NT2/D1 (cell line): ENCODE measurements at places on chromosomes 13 and 19.

DNA sequence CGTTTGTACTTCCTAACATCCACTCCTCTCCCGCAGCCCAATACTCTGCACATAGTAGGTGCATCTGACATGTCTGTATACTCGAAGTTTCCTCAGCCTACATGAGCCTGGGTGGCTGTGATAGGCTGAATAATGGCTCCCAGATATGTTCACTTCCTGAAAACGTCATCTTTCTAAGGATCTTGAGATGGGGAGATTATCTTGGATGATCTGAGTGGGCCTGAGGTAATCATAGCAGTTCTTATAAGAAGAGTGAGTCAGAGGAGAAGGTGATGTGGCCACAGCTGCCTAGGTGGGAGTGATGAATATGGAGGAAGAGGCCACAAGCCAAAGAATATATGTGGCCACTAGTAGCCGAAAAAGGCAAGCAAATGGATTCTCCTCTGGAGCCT lies 84.2 kb downstream of the AKAP11 start:
- no peak for DNase-seq

DNA sequence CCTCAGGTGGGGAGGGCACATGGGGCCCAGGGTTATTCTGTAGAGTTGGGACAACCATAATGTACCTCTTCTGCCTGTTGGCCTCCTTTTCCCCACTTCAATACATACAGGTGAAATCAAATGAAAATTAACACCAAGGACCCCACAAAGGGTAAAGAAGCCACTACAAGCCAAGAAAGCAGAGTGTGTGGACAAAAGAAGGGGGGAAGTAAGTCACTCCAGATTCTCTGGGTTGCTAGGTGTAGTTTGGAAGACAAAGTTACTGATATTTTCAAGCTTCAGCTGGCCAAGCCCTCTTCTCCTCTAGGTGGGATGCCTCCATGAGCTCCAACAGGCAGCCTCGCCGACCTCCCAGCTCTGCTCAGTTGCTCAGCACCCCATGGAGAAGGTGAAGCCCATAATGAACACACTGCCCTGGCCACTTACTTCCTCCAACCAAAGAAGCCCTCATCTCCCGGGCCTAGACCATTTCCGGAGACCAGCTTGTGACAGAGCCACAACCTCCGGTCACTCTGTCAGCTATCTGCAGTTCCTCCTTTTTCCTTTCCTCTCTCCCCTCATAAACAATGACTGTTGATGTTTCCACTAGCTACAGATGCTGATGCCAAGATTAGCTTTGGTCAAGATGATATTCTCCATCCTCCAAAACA lies 66.8 kb upstream of the MED4 start:
- DNase-seq, result no peak

GRCh38 chr13:36163809-36164308 lies 32.7 kb upstream of the DCLK1 start:
- DNase-seq, result no peak

GRCh38 chr13:76634431-76635191 lies 251.6 kb downstream of the KCTD12 start:
- no peak for DNase-seq

DNA sequence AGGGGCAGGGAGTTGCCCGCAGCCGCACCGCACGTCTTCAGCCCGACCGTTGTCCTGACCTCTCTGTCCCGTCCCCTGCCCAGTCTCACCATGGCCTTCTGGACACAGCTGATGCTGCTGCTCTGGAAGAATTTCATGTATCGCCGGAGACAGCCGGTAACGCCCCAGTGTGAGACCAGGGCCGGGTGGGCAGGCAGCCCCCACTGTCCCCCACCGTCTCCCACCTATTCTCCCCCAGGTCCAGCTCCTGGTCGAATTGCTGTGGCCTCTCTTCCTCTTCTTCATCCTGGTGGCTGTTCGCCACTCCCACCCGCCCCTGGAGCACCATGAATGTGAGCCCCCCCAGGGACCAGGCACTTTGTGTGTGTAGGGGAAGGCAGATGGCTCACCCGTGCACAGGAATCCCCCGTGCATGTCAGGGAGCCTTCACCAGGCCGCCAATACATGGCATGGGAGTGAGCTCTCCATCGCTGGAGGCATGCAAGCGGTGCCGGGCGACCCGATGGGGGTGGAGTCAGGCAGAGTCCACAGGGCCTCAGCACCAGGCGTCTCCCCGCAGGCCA lies 1.4 kb downstream of the ABCA7 start:
- no peak for DNase-seq
